NCI-H2171 (cell line): ENCODE measurements at places on chromosomes 2 and 18.

DNA sequence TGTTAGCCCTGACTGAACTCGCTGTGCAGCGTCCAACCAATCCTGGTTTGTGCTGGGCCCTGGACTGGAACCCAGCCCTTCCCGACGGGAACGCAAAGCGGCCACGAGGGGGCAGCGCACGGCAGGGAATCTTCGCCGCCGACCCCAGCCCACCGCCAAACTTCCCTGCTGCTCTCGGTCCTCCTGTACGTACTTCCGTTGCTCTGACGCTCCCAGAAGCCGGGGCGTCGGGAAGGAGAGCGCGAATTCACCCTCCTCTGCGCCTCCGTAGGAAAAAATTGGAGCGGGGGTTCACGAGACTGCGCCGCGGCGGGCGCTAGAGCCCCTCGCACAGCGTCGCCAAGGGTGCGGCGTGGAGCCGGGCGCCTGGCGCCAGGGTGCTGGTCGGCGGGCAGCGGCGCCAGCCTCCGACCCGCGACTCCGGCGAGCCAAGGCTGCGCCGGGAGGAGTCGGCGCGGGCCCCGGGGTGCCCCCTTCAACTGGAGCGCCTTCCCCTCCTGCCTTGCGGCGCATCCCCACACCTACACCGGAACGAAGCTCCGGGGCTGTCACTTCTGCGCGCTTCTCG lies 873 bp upstream of the SH3RF3 start:
- peak; percentile 96 for DNase-seq

GRCh38 chr2:71216501-71216900 lies 10.4 kb downstream of the PAIP2B start:
- DNase-seq = no peak

DNA sequence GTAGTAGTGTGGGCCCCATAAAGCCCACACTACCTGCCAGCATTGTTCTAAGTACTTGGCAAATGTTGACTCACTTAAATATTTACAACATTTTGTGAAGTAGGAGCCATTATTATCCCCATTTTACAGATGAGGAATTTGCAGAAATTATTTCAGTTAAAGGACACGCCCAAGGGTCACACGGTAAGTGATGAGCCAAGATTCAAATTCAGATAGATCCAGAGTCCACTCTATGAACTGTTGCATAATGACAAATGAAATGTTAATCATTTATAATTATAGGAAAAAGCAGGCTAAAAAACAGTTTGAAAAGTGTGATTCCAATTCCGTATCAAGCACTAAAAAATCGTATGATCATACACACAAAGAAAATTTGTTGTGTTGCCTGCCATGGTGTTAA lies 108.4 kb downstream of the MDH1 start:
- no peak for DNase-seq

DNA sequence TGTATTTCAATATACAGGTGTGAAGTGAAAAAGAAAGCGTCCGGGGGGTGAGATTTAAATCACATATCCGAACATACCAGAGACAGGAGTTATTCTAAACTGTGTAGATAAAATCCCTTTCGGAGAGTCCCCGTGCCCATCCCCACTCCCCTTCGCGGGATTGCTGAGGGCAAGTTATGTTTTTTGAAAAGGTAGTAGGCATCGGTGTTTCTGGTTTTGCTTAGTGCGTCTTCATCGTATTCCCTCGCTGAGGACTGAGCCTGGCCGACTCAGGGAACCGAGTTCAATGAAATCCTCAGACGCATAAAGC lies 583.4 kb downstream of the ZEB2 start:
- DNase-seq = no peak

- no peak for DNase-seq
Observed at GRCh38 chr2:239548451-239548871, 147.6 kb upstream of the HDAC4 start.

- DNase-seq = peak; percentile 80
Observed at GRCh38 chr18:48767090-48767690, 183.6 kb downstream of the SMAD7 start.

DNA sequence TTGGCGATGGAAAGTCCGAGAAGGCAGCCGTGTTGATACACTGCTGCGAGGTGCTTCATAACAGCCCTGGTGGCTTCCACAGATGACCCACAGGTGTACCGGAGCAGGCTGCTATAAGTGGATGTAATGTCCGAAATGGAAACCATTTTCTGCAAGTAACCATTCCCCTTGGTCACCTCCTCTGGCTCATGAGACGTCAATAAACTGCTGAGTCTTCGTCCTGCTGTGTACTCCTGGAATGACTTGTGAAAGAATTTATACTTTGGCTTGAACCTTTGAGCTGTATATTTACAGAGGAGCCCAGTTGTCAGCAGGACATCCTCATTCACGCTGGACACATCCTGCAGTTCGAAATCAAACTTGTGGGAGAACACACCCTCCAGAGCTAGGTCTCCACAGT lies 14.4 kb downstream of the NLRC4 start:
- DNase-seq = no peak

DNA sequence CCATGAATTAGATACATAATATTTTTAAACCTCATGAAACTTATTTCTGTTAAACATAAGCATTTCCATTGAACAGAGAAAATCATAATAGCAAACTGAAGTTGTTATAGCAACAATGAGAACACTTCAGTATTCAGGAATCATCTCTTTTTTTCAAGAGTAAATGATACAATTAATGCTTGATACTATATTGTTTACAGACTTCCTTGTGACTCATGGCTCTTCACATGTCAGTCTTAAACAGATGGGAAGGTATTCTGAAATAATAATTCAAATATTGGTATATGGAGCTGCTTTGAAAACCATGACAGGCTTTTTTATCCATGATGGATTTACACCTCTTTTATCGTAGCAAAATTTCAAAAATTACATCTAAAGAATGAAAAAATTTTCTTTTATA lies 226.5 kb upstream of the RBMS1 start:
- no peak for DNase-seq

DNA sequence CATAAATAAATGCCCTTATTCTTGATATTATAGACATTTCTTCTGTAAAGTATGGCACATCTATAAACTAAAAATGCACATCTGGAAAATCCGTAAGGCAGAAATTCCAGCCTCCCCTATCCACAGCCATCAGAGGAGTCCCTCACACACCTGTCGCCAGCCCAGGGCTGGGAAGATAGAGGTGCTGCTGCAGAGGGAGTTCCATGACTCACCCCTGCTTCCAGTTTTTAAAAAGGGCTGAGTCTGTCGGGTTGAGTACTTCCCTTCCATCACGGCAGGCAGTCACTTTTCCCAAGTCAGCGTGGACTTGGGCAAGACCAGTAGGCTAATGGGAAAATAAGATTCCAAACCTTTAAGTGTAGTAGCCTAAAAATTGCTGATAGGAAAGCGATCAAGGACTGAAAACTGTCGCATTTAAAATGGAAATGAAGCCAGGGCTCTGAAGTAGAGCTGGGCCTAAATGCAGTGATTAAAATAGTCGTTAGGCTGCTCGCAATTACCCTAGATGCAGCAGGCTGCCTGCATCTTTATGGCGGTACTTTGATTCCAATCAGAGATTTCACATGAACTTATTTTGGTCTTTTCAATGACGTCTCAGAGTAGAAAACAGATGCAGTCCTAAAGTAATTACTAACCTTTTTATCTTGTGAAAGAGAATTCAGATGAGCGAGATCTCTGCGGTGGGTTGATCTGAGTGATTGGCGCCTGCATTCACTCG lies 280.5 kb downstream of the AGAP1 start:
- DNase-seq = no peak

- DNase-seq = no peak
Observed at GRCh38 chr2:64401529-64401880, 52.5 kb upstream of the LGALSL start.

- no peak for DNase-seq
Observed at GRCh38 chr2:234447963-234448362, 48.9 kb downstream of the ARL4C start.

DNA sequence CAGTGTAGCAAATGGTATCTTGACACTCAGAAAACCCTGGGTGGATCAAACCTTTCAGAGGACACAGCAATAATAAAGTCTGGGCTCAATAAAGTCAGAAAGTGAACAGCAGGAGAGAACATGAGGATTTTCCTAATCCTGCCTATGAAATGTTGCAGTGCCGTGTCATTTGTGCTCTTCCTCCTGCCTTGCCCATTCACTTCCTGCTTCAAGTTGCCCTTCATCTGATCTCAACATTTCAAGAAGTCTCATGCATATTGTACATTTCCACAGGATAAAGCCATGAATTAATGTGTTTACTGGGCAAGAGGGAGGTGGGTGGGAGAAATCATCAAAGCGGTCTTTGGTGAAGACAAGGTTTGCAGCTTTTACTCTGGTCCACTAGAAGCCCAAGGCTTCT lies 51.1 kb upstream of the STPG4 start:
- DNase-seq = no peak
